ENCODE measurements at places on chromosomes 3 and 15.

DNA sequence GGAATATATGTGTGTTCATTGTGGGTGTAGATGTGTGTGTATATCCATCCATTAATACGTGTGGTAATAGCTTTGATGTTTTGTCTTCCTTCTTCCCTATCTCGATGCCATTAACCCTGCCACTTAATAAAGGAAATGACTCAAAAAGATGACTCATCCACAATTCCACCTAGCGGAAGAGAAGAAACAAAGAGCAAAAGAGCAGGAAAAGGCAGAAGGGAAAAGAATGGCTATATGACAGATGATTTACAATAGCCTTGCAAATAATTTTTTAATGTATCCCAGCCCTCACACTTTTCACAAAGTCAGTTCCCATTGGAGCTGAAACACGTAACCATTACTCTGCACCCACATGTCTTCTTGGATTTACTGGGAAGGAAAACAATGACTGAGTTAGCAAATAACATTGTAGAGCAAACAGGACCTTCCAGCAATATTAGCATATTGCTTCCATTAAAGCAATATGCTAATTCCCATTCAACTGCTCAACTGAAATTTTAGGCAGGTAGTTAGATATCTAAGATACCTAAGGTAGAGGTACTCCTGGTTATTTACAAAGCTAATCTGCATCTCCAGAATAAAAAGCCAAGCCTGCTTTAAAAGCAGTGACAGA lies 197.2 kb downstream of the KCNAB1 start:
- peak; percentile 75 for DNase-seq

GRCh38 chr3:31094048-31094447 lies 199.6 kb upstream of the GADL1 start:
- DNase-seq, result no peak

DNA sequence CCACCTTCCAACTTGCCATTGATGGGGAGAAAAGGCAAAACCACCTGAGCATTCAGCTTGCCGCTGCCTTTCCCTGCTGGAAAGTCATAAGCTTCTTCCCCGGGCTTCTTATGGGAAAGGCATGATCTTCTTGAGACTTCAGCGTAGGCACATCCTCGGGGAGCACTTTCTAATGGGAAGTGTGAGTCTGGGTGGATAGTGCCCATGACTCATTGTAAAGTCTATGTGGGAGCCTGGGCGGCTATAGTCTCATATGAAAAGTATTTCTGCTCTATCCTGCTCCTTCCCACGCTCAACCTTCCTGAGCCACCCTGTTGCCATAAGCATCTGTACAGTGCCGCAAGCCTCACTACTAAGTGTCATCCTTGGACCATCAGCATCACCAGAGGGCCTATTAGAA lies 309.9 kb upstream of the THBS1 start:
- peak; percentile 98 for DNase-seq

- DNase-seq, result no peak
These were observed 66.6 kb upstream of the ST8SIA2 start for GRCh38 chr15:92327033-92327432.

- no peak for DNase-seq
These were observed 430 bp upstream of the PSTPIP1 start for GRCh38 chr15:76994496-76994895.

GRCh38 chr3:33521736-33522135 lies 81.5 kb upstream of the UBP1 start:
- DNase-seq, result no peak
